ENCODE measurements at places on chromosomes 5 and 9. TPM values are rescaled to one million over a fixed set of nuclear protein-coding genes. Genes with fewer than 3 reads are reported as not detected.

- DNase-seq = no peak
These were observed 78.3 kb upstream of the HSPA9 start for GRCh38 chr5:138653502-138653901.

- no peak for DNase-seq
These were observed 519.0 kb downstream of the CAAP1 start for GRCh38 chr9:26373616-26374015.

Gene SLC36A3
- total RNA-seq = not detected

DNA sequence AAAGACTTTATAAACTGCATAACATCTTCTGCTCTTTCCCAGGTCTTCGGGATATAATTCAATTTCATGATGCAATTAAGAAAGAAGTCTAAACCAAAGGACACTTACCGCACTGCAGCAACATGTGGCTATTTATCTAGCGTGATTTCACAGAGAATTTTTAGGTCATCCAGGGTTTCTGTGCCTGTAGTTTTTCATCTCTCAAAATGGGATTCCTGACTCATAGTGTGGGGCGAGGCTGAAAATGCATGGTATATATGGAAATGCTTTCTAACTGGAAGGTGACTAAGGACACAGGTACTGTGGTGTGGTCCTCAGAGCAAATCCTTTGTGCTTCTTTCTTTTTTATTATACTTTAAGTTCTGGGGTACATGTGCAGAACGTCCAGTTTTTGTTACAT, 557.7 kb upstream of the KLF4 start:
- DNase-seq = no peak

- no peak for DNase-seq
These were observed 20.7 kb downstream of the TCF7 start for GRCh38 chr5:134135091-134135655.

- DNase-seq = no peak
These were observed 108.9 kb downstream of the F2RL2 start for GRCh38 chr5:76514292-76514691.

DNA sequence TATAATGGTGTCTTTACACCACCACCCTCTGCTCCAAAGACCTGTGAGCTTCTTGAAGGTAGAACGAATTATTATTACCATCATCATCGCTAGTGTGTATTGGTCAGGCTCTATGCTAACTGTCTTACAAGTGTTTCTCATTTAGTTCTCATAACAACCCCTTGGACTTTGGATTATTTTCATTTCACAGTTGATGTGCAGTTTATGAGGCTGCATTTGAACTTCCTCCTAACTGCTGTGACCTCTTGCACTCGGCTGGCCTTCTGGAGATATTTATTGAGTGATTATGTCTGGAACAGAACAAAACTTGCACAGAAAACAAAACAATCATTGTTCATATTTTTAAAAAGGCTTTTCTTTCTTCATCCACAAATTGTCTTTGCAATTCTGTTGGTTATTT, 306.3 kb upstream of the SGCD start:
- no peak for DNase-seq

DNA sequence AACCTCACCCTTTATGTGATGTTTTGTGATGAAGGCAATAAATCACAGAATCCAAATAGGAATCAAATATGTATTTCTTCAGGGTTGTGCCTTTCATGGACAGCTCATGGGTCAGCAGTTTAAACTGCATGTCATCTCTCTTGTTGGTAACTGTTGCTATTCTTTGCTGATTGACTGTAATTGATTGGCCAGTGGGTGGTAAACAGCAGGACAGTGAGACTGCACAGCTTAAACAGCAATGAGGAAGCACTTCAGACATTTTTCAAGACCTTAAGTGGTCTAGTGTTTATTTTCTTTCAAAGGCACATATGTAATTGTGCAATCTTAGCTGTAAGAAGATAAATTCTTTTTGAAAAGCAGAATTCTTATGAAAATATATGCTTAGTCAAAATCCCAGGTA, 260.5 kb downstream of the COX7C start:
- DNase-seq = no peak

DNA sequence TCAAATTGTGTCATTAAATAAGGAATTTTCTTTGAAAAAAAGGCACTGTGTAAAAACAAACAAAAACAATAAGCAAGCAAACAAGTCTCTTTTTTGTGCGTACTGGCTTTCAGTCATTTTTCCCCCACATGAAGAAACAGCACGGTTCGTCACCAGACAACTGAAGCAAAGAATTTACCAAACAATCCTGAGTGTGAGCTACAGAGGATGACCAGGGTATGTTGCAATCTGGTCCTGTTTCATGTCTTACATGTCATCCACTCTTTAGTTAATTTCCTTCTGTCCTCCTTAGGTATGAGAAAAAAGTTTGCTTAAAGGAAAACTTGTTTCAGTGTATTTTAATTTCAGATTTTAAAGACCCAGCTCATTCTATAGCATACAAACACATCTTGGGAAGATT, 1080.7 kb upstream of the NUDT12 start:
- no peak for DNase-seq

DNA sequence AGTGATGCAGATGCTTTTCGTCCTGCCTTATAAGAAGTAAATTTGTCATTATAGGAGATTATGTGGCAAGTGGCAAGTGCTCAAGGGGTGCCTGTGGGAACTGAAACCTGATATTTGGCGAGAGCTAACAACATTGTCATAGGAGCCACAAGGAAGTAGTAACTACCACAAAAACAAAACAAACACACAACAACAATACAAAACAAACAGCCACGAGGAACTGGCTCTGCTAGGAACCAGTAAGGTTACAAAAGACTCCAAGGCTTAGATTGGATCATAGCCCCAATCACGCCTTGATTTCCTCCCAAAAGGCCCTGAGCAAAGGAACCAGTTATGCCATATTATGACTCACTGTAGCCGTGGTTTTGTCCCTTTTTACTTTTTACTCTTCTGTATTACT, 1045.2 kb downstream of the CDH12 start:
- DNase-seq = no peak

DNA sequence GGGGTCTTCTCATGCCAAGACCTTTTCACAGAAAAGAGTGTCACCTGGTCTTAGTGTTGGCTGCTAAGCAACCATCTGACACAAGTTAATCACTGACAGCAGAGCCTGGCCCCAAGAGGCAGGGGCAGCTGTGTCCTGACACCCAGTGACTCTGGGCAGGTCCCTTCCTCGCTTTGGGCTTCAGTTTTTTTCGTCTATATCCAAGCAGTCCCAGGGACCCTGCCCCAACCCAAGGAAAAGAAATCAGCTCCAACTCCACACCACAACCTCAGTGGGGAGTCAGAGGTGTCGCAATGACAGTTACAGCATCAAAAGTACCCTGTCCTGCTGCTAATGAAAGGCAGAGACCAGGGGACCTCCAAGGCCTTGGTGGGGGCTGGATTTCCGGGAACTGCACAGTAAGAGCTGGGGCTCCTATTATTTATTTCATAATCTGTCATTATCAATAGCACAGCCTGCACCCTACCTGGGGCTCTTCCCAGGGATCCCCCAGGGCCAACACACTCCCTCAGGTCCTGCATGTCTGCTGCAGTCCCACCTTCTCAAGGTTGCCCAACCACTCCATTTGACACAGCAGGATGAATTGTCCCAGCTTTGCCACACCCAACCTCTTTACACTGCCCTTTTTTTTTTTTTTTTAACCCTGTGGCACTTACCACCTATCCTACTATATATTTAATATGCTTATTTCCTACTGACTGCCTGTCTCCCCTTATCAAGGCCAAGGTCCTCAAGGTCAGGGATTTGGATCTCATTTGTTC, 9.4 kb downstream of the ANKS6 start:
- no peak for DNase-seq

- no peak for DNase-seq
These were observed 81.8 kb upstream of the KLF9 start for GRCh38 chr9:70496244-70496643.

Gene SH3TC2
- 59.1 TPM for total RNA-seq

Data from sciatic nerve (tissue), 2 donors.